ENCODE measurements at places on chromosomes 4 and X.

DNA sequence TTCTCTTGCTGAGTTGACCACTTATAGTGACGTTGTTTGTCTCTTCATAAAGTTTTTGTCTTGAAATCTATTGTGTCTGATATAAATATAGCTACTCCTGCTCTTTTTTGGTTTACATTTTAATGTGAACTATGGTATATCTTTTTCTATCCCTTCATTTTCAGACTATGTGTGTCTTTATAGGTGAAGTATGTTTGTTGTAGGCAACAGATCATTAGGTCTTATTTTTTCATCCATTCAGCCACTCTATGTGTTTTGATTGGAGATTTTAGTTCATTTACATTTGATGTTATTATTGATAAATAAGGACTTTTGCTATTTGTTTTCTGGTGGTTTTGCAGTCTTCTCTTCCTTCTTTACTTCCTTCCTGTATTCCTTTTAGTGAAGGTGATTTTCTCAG, 44.0 kb upstream of the SLC16A2 start:
- DNase-seq: no peak

DNA sequence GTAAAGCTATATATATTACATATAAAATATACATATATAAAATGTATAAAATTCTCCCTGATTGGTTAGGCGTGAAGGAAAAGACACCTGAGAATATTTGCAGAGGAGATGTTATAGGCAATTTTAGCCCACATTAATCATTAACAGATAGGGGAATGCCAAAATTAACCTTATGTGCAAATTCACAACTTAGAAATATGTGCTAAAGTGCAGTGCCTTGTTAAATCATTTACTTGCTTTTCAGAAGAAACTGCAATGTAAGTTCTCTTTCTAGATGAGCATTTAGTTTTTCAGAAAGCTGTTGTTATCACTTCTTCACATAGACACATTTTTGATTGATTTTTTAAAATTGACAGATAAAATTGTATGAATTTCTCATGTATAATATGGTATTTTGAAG, 5.6 kb downstream of the TASL start:
- no peak for DNase-seq

DNA sequence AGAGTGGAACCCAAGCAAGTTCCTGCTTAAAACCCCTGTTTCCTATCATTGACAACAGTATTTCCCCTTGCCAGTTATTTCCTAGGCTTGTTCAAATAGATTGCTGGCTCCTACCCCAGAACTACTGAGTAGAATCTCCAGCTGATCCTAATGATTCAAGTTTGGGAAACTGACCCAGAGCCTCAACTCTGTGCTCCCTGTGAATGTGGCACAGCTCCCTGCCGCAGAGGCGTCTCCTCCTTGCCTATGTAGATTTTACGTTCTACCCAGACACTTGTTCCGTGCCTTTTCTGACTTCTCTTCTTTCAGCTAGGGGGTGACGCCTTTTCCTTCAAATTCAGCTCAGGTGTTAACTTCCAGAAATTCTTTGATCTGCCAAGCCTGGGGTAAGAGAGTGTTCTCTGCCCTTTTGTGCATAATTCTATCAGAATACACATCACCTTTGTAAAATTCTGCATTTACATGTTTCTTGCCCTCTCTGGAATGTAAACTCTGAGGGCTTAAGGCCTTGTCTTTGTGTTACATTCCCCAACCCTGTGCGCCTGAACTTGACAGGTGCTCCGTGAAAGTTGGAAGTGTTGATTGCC, 4.4 kb downstream of the LSM6 start:
- DNase-seq: no peak

- DNase-seq: no peak
Measured at GRCh38 chrX:39688576-39689375, 409.0 kb downstream of the BCOR start.

DNA sequence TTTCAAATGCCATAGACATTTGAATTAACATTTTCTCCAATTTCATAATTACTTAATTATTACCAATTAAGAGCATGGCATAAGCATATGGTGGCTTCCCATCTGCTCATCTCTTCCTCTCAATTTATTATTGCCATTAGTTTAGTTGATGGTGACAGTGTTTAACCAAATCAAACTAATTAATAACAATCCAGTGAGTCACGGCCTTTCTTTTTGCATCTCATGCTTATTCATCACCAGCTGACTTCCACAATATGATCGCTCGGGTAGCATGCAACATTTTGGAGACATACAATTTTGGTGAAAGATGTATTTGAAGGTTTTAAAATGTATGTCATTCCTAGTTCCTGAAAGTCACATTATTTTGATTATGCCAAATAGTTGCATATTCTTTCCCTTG, 172.8 kb upstream of the TACR3 start:
- DNase-seq: no peak

- DNase-seq: no peak
Measured at GRCh38 chrX:121579016-121579760, 531.8 kb downstream of the GLUD2 start.

GRCh38 chrX:2321411-2321810, 179.4 kb downstream of the DHRSX start:
- DNase-seq: no peak

DNA sequence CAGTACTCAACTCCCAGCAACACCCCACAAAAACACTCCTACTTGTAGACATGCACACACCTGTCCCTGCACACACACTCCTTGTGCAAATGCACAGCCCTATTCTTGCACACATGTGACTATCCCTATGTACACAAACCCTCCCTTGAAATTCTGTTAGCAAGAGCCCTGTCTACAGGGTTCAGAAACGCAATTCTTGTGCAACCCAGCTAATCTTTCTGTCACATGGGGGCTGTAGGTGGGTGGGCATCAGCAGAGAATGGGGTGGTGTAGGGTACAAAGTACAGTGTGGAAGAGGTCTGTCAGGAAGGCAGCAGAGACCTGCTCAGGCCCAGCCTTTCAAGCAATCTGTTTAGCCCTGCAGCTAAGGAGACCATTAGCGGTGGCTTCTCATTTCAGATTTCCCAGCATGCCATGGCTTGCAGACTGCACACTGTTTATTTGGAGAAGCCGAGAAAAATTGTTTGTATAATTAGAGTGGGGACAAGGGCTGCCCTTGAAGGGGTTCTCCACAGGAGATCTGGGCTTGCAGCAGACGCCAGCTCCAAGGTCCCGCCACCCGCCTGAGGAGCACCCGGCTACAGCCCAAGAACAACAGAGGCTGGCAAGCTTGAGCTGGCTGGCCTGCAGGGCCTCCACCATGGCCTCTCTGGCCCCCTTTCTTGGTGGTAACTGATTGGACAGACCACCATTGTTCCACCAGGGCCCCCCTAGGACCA, 144.0 kb upstream of the PJA1 start:
- no peak for DNase-seq

- DNase-seq: no peak
Measured at GRCh38 chr4:136751556-136751955, 780.7 kb downstream of the PCDH18 start.

DNA sequence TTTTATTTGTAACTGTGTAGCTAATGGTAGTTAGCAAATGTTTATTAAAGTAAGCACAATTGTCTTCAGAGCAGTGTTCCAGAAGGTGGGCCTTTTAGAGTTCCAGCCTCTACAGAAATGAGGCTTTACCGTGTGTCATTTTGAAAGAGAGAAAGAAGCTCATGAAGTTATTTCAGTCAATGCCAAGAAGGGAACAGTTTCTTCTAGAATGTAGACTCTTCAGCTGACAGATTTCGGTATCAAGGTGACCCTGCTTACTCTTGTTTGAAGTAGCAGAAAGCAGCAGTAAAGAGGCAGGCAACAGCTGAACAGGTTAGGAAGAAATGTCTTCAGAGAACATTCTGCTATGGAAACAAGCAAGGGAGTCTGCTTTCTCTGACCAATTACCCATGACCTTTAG, 93.6 kb downstream of the TASL start:
- no peak for DNase-seq

DNA sequence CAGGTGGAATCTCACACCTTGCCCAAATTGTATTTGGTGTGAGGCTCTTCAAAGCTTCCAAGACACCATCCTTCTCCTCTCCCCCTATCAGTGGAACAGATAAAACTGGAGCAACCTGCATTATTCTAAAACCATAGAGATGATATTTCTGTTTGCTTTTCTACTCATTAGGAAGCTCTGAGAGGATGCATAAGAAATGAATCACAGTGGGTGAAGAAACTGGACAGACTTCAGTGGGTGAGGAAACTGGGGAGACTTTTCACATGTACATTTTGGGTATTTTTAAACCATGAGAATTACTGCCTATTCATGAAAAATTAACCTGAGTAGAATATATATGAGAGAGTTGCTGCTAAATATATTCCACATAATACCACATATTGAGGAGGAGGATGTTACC, 16.4 kb downstream of the HAND2 start:
- DNase-seq: no peak

DNA sequence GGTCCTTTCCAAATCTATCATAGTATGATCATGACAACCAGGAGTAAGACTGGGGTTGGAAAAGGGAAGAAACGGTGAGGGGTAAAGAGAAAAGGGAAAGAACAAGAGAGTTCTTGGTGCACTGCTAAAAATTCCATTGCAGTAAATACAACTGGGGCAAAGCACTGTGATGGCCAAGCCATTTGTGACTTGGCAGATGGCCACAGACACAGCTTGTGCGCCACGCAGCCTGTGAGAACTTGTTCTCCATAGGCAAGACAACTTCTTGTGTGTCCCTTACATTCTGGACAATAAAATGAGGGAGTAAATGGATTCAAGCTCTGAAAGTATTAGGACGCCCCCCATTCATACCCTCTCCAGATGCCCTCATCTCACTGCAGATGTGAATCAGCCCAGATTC, 10.9 kb downstream of the MFAP3L start:
- DNase-seq: no peak

DNA sequence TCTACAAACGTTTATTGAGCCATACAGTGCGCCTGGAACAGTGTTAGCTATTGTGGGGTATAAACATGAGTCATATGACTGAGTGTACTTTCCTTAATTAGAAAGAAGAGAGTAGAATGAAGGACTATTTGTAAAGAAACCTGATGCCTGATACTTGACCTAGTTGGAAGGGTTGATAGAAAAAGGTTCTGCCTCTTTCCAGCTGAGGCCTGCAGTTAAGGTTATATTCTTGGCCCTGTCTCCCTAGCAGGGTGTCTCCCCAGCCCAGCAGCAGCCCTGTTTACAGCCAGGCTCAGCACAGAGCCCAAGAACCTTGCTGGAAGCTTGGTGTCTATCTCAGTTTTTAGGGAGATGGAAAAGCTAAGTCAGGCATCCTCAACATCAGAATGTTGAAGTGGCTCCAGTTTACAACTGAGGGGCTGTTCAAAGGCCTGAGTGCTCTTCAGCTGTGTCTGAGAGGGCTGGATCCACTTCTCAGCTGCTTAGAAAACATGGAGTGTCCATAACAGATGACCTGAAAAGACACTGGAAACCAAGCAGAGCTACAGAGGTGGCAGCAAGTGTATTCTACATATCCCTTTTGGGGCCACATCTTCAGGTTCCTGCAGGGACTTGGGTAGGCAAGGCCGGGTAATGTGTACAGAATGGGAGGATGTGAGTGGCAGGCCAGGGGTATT, 21.6 kb downstream of the NYX start:
- DNase-seq: no peak

- DNase-seq: no peak
Measured at GRCh38 chrX:55107911-55108310, 19.1 kb downstream of the PAGE2 start.

GRCh38 chrX:30241724-30242415, at the start of gene MAGEB4:
Gene MAGEB4, plus strand, starts transcription at chrX:30242000. Its CDS starts 136 bp downstream, at chrX:30242136.
- DNase-seq: no peak

GRCh38 chr4:77773101-77773500, 46.1 kb downstream of the CNOT6L start:
- no peak for DNase-seq

- no peak for DNase-seq
Measured at GRCh38 chr4:81620442-81620841, 148.7 kb upstream of the RASGEF1B start.

- DNase-seq: no peak
Measured at GRCh38 chrX:107505223-107505622, 55.8 kb downstream of the FRMPD3 start.

- peak; percentile 74 for DNase-seq
Measured at GRCh38 chr4:41216294-41217019, 2.1 kb upstream of the APBB2 start.

GRCh38 chr4:112817933-112818593, 181.1 kb downstream of the LARP7 start:
- peak; percentile 85 for DNase-seq

DNA sequence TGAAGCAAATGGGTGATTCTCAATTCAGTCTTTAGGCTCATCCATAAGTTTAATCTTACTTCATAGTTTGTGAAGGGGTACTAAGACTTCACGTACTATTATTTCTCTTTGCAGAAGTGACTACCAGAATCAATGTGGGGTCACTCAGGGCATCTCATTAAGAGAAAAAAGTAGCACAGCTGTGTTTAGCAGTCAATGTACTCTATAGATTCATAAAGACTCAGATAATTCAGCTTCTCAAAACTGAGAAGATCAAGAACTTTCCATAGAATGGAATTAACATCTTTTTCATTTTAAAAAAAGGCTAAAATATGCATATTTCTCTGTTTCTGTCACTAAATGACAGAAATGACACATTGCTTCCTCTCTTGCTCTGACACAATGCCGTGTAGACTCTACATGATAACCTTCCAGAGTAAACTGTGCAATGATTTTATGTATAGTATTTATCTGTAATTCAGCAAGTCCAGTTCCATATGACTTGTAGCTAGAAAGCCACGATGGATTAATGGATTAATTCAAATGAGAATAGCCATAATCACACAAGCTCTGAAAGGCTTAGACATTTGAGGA, 20.3 kb upstream of the LSM6 start:
- DNase-seq: no peak

- DNase-seq: no peak
Measured at GRCh38 chrX:112536544-112536943, 143.2 kb downstream of the LHFPL1 start.

DNA sequence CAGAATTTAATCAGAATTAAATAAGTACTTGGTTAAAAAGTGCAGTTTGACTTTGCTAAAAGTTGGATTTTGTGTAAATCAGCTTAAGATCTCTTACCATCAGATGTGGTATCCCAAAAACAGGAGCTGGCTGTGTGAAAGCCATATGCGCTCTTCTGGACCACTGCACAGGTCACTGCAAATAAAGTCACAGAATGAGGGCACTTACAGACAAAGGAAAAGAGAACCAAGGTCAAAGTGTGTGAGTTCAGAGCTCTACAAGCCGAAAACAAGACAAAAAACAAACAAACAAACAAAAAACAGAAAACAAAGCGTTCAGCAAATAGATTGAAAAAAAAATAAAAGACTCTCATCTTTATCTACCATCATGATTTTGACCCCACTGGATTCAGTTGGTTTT, 6.4 kb downstream of the DYNLT3 start:
- no peak for DNase-seq

GRCh38 chrX:120790118-120790517, 85.5 kb downstream of the CT47B1 start:
- DNase-seq: peak; percentile 47

DNA sequence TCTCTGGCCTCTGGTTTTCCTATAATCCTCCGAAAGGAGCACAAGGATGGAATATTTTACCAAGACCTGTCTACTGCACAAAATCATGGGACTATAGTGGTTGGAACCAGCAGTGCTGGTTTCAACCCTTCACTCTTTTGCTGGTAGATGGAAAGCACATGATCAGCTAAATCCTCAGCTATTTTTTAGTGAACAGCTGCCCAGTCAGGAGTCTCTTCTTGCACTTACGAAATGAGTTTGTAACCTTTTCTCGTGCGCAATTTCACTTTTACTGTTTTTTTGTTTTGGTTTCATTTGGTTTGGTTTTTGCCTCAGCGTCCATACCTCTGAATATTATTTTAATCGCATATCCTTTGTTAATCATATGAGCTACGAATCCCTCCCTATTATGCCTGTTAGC, 418.5 kb upstream of the CPEB2 start:
- no peak for DNase-seq

All from kidney glomerular epithelial cell (primary cell).